ENCODE measurements at places on chromosomes 5 and 9. TPM values are rescaled to one million over a fixed set of nuclear protein-coding genes. Genes with fewer than 3 reads are reported as not detected.

The SHOC1 gene
- not detected for total RNA-seq

The SURF1 gene
- total RNA-seq, result 97.4 TPM

The CARTPT gene
- 8.4 TPM for total RNA-seq

The RASGRF2 gene
- 7.2 TPM for total RNA-seq

The IFNK gene
- not detected for total RNA-seq

The ANGPTL2 gene
- total RNA-seq, result 96.7 TPM

The SH3RF2 gene
- total RNA-seq, result 0.66 TPM

The CYLC2 gene
- not detected for total RNA-seq

The SLC24A2 gene
- 0.28 TPM for total RNA-seq

The PRRT1B gene
- total RNA-seq, result not detected

The NDUFA8 gene
- 63.9 TPM for total RNA-seq

The RNF224 gene
- not detected for total RNA-seq

The QRFP gene
- total RNA-seq, result not detected

The GZMA gene
- not detected for total RNA-seq

The SYNPO gene
- total RNA-seq, result 13.3 TPM

The BARX1 gene
- not detected for total RNA-seq

The NR5A1 gene
- total RNA-seq, result not detected

The HAPLN1 gene
- total RNA-seq, result not detected

Measured in sigmoid colon (tissue), 7 donors.